Activated naive CD4-positive, alpha-beta T cell treated with Interleukin-2 at 50 U/mL for 16 hours (primary cell): ENCODE measurements at places on chromosomes 11 and 22.

DNA sequence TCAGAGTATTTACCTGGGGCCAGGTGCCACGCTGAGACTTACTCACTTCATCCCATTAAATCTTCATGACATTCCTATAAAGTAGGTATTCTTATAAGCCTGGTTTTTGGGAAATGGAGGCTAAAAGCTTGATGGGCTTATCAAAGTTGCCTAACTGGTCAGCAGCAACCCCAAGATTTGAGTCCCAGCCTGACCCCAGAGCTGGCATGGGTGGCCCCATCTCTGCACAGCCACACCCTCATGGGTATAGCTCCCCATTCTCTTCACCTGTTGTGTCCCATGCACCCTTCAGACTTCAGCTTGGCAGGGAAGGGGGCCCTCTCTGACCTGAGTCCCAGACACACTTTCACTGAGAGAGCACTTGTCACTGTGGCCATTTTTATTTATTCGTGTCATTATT, 37.4 kb upstream of the TP53I11 start:
- DNase-seq: no peak

GRCh38 chr11:1082346-1082727, 7.7 kb downstream of the MUC2 start:
- DNase-seq: no peak

GRCh38 chr11:45677770-45678512, 12.5 kb upstream of the CHST1 start:
- no peak for DNase-seq

DNA sequence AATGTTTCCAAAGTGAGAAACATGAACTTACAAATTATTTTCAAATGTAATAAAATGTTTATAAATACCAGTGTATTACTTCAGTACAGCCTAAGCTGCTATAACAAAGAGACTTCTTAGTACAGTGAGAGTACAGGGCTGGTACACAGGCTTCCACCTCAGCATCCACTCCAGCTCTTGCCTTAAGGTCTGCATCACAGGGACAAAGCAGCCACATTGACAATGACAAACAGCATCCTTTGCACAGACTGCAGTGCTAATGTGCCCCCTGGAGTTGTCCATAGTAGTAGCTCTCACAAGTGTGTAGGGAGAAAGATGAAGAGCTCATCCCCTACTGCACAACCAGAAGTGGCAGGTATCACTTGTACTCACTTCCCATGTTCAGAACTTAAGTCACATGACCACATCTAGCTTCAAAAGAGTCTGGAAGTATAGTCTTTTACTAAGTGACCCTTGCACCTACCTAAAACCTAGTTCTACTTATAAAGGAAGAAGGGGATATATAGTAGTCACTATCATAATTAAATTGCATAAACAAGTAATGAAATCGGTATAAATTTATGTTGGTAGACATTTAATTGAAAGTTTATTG, 10.7 kb upstream of the LIPT2 start:
- no peak for DNase-seq
